ENCODE measurements at places on chromosomes 6 and 20. TPM values are rescaled to one million over a fixed set of nuclear protein-coding genes. Genes with fewer than 3 reads are reported as not detected.

Gene PHACTR1
- total RNA-seq = 3.3 TPM

Gene HLA-DRA
- 0.33 TPM for total RNA-seq

Gene MLN
- not detected for total RNA-seq

Gene SNX9
- total RNA-seq = 36.1 TPM

Gene JPH2
- total RNA-seq = 0.67 TPM

Gene SLC35A1
- total RNA-seq = 6.2 TPM

Gene KHDRBS2
- total RNA-seq = 3.7 TPM

Gene SGK1
- 12.8 TPM for total RNA-seq

Gene ADGRG6
- 4.4 TPM for total RNA-seq

Gene OXT
- total RNA-seq = 1.5 TPM

Gene SIRPG
- total RNA-seq = not detected

Gene PM20D2
- total RNA-seq = 3.1 TPM

Gene PIGU
- total RNA-seq = 28.6 TPM

Gene CD24
- total RNA-seq = 1,059 TPM

Gene FOXP4
- total RNA-seq = 11.5 TPM

Gene PTK6
- total RNA-seq = 0.30 TPM

Gene TMEM170B
- total RNA-seq = 3.1 TPM

Gene OR2J3
- not detected for total RNA-seq

Gene LY6G5B
- total RNA-seq = 2.9 TPM

Gene CST2
- total RNA-seq = not detected

Gene RAB32
- total RNA-seq = 10.5 TPM

Gene WFDC12
- total RNA-seq = not detected
